T-helper 1 cell treated with Interleukin-12 subunit alpha and Interleukin-12 subunit beta and Interleukin-4 antibody, amounts not matched to agents 30 ng/mL and 1 ng/mL, for 36 hours (primary cell): ENCODE measurements at places on chromosomes 6 and 20. TPM values are rescaled to one million over a fixed set of nuclear protein-coding genes. Genes with fewer than 3 reads are reported as not detected.

The FAM162B gene
- not detected in 2 replicates for total RNA-seq

The OVOL2 gene
- total RNA-seq, result not detected in 2 replicates

The PLG gene
- total RNA-seq, result 1.2 TPM in 1 of 2 replicates, not detected in the other

The SNAP91 gene
- total RNA-seq, result not detected in 2 replicates

The FILIP1 gene
- total RNA-seq, result not detected in 2 replicates

The RCAN2 gene
- 6.4 and 6.6 TPM in 2 replicates for total RNA-seq

The UTRN gene
- 132 and 135 TPM in 2 replicates for total RNA-seq

The EFHC1 gene
- total RNA-seq, result 1.6 and 2.3 TPM in 2 replicates

The CST5 gene
- total RNA-seq, result not detected in 2 replicates

The IMPG1 gene
- not detected in 2 replicates for total RNA-seq

The HDGFL1 gene
- not detected in 2 replicates for total RNA-seq

The DZANK1 gene
- 1.1 and 1.9 TPM in 2 replicates for total RNA-seq

The SLC22A7 gene
- not detected in 2 replicates for total RNA-seq

The VSTM2L gene
- 0.15 and 0.39 TPM in 2 replicates for total RNA-seq

The KIF25 gene
- not detected in 2 replicates for total RNA-seq

The DDR1 gene
- 19.5 and 20.1 TPM in 2 replicates for total RNA-seq

The SLCO4A1 gene
- 41.0 and 41.6 TPM in 2 replicates for total RNA-seq

The OR12D3 gene
- total RNA-seq, result not detected in 2 replicates

The HCK gene
- total RNA-seq, result 1.5 and 1.8 TPM in 2 replicates

The EFCAB8 gene
- 0.73 and 0.96 TPM in 2 replicates for total RNA-seq

The CLPSL1 gene
- total RNA-seq, result not detected in 2 replicates
